ENCODE measurements at places on chromosomes 7 and 10.
A peak's percentile ranks its signal among the peaks of the same experiment; 100 is the strongest.

DNA sequence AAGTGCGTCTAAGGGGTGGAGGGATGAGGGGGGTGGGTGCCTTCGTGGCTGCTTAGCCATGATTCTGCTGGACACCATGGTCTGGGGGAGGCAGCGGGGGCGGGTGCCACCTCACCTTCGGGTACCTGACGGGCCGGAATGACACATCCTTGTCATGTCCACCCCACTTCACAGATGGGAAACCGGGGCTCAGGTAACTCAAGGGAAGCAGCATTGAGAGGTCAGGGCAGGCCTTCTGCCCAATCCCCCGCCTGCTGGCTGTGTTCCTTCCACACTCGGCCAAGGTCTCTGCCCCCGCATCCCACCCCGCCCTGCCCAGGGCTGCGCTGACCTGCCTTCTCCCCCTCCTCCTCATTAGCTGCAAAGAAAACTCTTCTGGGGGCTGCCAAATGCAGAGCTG is 598.0 kb downstream of the PTPRN2 start:
- no peak for DNase-seq

GRCh38 chr7:27777662-27778061 is 37.7 kb downstream of the TAX1BP1 start:
- DNase-seq, result no peak

- no peak for DNase-seq
Measured at GRCh38 chr10:128180843-128181242, 54.6 kb upstream of the MKI67 start.

DNA sequence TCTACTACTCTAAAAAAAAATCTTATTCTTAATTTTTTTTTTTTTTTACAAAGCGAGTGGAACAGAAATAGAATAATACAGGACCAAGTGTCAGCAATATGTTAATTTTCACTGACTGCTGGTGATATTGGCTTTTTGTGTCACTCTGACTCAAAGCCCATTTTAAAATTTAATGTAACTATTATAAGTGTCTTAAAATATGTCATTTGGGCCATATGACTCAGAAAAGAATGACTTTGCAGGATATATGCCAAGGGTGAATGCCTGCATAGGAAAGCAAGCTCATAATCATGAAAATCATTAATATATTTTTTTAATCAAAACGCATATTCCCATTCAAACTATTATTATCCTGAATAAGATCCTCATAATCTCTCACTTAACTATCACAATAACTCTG is 149.2 kb downstream of the GNAT3 start:
- peak; percentile 32 for DNase-seq

DNA sequence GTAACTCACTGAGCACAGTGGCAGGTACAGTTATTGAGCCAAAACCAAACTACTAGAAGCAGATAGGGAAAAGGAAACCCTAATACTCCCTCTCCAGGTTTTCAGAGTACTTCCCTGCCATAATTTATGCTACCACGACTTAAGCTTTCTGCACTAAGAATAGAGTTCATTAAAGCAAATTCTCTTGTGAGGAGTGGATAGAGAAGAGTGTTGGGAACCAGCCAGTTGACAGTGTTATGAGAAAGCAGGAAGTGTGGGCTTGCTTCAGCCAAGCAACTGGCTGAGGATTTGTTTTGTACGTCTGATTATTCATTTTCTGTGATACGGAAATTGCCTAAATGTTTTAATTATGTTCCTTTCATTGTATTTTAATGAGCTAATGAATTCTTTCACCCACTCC is 280.5 kb downstream of the KIF20B start:
- DNase-seq, result no peak

DNA sequence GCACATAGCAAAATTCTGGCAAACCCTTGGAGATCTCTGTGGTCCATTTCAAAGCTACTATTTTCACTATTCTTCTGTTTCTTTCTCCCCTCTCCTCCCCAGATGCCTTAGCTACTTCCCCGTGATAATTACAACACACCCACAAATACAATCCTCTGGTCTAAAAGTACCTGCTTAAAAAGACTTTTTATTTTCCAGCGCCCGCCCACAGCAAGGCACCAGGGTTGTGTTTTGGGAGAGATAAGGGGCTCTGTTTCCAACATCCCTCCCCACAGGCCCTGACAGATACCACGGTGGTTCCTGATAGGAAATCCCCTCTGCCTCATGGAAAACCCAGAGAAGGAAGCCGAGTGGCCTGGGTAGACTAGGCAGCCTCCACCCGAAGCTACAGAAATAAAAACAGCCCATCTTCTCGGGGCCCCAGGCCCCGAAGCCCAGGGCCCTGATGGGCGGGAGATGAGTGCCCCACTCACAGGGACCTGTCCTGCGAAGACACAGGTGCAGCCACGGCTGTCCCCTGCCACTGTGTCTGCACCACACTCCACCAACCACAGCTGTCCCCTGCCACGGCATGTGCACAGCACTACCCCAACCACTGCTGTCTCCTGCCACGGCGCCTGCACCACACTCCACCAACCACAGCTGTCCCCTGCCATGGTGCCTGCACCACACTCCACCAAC is 19.7 kb downstream of the CALML5 start:
- DNase-seq, result no peak

DNA sequence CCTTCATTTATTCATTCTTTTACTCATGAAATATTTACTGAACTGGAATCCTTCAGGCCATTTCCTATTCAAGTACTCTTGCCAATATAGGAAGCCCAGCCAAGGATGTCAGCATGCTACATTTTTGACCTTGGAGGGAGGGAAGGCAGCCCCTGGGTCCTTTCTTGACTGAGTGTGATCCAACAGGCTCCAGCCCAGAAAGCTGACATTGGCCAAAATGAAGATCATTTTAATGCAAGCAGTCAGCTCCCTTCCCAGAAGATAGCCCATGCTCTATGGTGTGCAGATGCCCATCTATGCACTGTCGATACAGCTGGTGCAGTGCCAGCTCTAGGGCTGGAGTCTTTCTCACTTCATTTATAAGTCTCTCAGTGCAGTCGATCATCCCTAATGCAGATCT is 646.0 kb downstream of the KCNMA1 start:
- DNase-seq, result no peak

GRCh38 chr7:41698726-41699125 is 4.2 kb downstream of the INHBA start:
- peak; percentile 61 for DNase-seq

GRCh38 chr10:80264081-80265056 is 25.1 kb downstream of the MAT1A start:
- no peak for DNase-seq

GRCh38 chr10:576130-576465 is 113.4 kb downstream of the DIP2C start:
- peak; percentile 84 for DNase-seq

DNA sequence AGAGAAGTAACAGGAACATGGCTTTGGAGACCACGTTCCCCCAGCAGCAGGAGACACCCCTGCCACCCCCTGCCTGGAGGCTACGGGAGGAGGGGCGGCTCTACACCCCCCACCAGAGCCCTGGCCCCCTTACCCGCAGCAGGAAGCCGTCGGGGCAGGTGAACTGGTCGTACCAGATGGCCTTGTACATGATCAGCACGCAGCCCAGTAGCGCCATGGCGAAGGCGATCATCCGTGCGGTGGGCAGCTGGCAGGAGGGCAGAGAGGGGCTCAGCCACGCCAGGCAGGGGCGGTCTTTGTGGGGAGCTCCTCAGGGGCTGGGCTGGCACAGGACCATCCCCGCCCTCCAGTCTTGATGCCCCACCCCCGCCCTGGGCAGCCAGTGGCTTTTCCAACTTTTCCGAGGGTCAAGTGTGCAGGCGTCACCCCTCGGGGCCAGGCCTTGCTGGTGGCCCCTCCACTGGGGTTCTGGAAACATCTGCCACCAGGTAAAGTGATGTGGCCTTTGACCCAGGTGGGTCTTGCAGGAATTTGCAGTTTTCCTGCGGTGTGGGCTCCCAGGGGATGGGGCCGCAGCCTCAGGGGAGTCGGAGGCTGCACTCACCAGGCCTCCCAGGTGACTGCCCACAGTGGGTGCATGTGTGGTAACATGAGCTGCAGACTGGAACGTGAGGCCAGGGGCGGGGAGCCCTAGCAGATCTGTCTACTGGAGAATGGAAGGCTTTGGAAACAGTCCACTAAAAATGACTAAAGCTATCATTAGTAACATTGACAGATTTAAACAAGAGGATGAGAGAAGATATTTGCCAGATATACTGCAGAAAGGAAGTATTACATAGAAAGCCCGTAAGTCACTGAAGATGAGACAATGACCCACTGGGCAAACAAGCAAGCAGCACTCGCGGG is 9.7 kb downstream of the CALY start:
- DNase-seq, result peak; percentile 32

DNA sequence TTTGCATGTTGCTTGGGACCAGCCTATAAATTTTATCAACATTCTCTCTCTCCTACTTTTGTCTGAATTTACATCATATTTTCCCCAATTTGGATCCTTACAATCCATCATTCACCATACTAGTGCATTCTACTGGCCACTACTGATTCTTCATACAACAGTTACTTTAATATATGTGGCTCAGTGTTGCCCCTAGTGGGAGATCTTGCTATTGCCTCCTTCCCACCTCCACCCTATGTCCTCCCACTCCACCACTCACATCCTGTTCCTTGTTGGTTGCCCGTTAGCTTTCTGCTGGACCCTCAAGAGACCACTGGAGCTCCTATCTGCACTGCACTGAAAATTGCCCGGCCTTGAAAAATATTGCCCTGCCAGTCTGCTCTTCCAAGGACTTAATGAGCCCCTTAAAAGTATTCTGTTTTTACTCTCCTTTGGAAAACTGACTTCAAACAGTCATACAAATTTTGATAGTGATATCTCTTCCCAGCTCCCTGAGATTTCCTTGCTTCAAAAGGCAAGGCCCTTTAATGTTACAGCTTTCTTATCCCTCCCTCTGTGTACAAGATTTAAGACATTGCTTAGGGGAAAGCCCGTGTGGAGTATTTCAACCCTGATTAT is 243.2 kb upstream of the TMEM229A start:
- no peak for DNase-seq

DNA sequence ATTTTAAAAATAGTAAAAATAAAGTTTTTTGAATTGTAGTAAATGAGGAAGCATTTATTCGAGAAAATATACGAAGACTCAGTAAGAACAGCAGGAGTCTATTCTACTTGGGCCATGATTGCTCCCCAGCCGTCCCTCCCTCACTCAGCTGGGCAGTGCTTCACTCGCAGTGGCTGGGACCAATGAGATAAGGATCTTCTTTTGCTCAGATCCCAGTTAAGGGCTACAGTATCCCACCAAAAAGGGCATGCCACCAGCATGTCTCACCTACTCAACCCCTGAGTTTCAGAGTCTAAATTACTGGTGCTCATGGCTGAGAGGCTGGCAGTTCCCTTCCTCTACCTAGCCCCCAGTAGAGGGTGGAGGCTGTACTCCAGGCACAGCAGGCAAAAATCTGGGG is 455.7 kb upstream of the PFKP start:
- DNase-seq, result no peak

DNA sequence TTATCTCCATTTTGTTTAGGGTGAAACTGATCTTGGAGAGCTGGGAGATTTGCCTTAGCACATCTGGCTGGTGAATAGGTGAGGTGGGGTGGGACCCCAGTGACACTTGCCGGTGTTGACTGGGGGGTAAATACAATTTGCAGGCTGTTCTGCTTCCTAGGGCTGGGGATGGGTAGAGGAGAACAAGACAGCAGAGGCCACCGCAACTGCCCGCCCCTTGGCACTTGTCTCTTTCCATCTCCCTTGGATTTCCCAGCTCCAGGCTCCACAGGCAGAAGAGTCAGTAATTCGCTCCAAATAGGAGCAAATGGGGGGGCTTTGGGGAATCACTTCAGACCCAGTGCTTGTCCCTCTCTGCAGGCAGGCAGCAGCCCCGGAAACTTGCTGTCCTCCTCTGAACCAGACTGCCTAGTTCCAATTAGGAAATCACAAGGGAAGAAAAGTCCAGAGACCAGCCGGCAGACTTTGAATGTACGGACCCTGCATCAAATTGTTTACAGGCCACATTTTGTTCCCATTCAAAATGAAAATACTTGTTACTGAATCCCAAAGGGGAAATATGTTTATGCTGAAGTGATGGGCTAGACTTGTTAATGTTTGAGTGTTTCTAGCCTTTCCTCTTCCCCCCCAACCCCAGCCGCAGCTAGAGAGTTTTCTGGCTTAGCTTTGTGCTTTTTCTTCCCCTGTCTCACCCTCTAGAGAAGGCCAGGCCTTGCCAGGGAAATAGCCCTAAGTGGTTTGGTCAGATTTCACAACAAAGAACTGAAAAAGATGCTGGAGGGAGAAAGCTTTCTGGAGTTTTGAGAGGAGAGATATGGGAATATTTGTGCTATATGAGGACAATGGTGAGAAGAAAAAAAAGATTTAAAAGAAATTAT is 10.0 kb upstream of the INPP5F start:
- no peak for DNase-seq

DNA sequence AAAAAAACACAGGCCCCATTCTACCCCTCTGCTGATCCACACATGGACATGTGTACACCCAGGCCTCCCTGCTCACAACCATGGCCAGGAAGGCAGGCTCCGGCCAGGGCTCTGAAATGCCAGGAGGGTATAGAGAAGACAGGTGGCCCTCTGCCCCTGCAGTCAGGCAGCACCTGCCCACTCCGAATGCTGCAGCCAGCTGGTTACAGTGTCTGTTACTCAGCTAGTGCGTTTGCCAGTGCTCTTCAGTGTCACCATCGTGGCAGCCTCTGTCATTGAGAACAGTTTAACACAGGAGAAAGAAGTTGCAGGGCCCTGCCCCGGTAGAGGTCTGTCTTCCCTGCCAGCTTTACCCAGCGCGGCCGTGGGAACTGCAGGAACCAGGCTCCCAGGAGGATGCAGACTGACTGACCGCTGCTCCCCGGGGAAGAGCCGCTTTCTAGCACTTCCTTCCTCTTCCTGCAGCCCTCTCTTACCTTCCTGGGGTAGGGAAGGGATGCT is 128.8 kb upstream of the FAM20C start:
- no peak for DNase-seq

- no peak for DNase-seq
Measured at GRCh38 chr7:3544202-3544601, 243.2 kb downstream of the SDK1 start.

DNA sequence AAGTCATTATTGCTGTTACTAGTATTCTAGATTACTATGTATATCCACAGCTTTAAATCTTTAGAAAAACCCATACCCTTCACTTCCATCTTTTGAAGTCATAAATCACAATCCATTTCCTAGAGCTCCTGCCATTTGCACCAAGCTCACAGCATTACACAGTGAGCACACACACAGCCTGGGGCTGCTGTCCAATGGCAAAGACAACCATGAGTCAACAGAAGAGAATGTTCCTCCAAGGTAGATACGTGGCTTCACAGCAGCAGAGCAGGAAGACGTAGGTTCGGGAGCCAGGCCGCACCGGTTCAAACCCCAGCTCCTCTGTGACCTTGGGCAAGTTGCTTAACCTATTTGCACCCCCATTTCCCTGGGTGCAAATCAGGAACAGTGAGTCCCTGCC is 234.6 kb downstream of the DIP2C start:
- peak; percentile 92 for DNase-seq

GRCh38 chr7:69723663-69724062 is 125.4 kb downstream of the AUTS2 start:
- no peak for DNase-seq

GRCh38 chr10:20118119-20118518 is 301.9 kb downstream of the PLXDC2 start:
- DNase-seq, result no peak
